ENCODE measurements at places on chromosomes 11 and 22. TPM values are rescaled to one million over a fixed set of nuclear protein-coding genes. Genes with fewer than 3 reads are reported as not detected.

GRCh38 chr11:111077530-111078322 is 167.8 kb upstream of the POU2AF2 start:
- H3K4me1 ChIP-seq: no peaks in the 10 kb centered on the region
- no peaks in the 10 kb centered on the region for H3K27me3 ChIP-seq
- H3K4me3 ChIP-seq: no peak overlapping the region
- no peak for DNase-seq
- no peaks in the 10 kb centered on the region for H3K36me3 ChIP-seq
- no peak overlapping the region for H3K27ac ChIP-seq

GRCh38 chr11:132342408-132342807 is 972.0 kb downstream of the NTM start:
- peaks cover 11% of the 10 kb centered on the region for H3K4me1 ChIP-seq
- H3K27ac ChIP-seq: no peak overlapping the region
- DNase-seq: no peak
- H3K36me3 ChIP-seq: no peaks in the 10 kb centered on the region
- H3K27me3 ChIP-seq: no peaks in the 10 kb centered on the region

DNA sequence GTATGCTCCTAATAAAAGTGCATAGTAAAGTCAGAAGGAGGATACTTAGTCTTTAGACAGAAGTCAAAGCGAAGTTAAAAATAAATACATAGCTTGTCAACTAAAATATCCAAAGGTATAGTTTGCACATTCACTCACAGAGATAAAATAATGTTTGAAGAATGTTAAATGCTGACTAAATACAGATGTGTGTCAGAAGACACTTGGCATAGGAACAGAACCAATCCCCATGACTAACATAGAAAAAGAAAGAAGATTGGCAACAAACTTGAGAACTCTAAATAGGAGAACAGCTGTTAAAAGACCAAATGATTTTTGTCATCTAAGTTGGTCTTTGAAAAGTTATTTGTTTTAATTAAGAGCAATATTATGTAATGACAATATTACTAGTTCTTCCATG is 1172.1 kb upstream of the RAG2 start:
- DNase-seq: no peak
- no peaks in the 10 kb centered on the region for H3K36me3 ChIP-seq
- H3K27me3 ChIP-seq: no peaks in the 10 kb centered on the region
- H3K4me3 ChIP-seq: no peak overlapping the region

DNA sequence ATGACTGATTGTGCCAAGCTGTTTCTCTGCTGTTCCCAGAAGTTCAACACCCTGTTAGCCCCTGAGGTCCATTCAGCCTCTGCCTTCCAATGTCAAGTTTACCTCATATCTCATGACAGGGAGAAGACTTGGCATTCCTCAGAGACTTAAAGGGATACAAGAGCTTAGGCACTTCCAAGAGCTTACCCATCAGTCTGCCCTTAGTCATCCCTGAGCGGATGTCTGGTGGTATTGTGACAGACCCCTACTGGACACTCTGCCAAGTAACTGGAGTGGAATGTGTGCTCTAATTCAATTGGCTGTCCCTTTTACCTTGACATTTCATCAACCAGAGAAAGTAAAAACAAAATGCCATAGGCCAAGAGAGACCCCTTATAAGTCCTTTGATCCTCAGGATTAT is 151.5 kb downstream of the AASDHPPT start:
- H3K4me1 ChIP-seq: no peaks in the 10 kb centered on the region
- no peak for DNase-seq
- H3K27ac ChIP-seq: no peak overlapping the region
- H3K36me3 ChIP-seq: no peaks in the 10 kb centered on the region
- no peak overlapping the region for H3K4me3 ChIP-seq
- H3K27me3 ChIP-seq: no peaks in the 10 kb centered on the region

GRCh38 chr11:114040706-114041211 is 18.8 kb upstream of the ZBTB16 start:
- no peak overlapping the region for H3K27ac ChIP-seq
- no peak for DNase-seq
- H3K36me3 ChIP-seq: no peaks in the 10 kb centered on the region
- H3K4me1 ChIP-seq: peaks cover 13% of the 10 kb centered on the region
- H3K4me3 ChIP-seq: no peak overlapping the region

Gene TMEM45B
- total RNA-seq: 0.39 TPM

Measured in activated T-helper 2 cell treated with anti-CD3 and anti-CD28 coated beads, Interferon-gamma antibody, Interleukin-2, Interleukin-4, amounts not matched to agents 10 μg/mL and 5 μg/mL and 100 μg/mL, durations not matched to agents 14 hours and 24 hours and 36 hours (primary cell).